ENCODE measurements at places on chromosomes 3 and 15.

DNA sequence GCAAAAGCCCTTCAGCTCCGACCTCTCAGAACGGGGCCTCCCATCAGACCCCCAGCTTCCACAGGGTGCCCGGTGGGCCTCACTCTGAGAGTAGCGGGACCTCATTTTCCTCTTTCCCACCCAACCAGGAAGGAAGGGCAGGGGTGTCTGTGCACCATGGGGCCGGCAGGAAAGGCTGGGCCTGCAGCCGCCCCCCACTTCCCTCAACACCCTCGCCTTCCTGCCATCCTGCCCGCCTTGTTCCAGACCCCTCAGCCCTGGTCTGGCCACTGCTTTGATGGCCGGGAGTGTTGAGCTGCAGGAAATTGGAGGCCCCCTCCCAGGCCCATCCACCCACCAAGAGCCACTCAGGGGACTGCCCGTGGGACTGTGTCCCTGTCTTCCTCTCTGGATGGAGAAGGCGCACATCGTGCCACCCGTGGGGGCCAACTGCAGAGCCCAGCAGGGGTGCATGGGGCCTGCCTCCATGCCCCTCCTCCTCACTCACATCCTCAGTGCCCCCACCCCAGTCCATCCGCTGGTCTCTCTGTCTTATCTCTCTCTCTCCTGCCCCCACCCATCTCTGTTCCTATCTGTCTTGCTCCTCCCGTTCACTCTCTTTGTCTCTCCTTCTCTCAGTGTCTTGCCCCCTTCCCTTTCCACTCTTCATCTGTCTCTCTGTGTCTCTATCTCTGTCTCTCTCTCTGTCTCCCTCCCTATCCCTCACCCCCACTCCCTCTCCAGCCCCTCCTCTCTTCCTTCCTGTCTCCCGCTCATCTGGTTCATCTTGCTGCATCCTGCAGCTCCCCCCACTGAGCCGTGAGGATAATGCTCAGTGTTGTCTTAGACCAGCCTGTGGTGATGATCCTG, 1.8 kb upstream of the PLXND1 start:
- peak; percentile 44 for DNase-seq

- DNase-seq: no peak
Observed at GRCh38 chr3:28171962-28172361, 69.5 kb upstream of the CMC1 start.

- DNase-seq: no peak
Observed at GRCh38 chr3:135905058-135905724, 60.3 kb upstream of the PPP2R3A start.

DNA sequence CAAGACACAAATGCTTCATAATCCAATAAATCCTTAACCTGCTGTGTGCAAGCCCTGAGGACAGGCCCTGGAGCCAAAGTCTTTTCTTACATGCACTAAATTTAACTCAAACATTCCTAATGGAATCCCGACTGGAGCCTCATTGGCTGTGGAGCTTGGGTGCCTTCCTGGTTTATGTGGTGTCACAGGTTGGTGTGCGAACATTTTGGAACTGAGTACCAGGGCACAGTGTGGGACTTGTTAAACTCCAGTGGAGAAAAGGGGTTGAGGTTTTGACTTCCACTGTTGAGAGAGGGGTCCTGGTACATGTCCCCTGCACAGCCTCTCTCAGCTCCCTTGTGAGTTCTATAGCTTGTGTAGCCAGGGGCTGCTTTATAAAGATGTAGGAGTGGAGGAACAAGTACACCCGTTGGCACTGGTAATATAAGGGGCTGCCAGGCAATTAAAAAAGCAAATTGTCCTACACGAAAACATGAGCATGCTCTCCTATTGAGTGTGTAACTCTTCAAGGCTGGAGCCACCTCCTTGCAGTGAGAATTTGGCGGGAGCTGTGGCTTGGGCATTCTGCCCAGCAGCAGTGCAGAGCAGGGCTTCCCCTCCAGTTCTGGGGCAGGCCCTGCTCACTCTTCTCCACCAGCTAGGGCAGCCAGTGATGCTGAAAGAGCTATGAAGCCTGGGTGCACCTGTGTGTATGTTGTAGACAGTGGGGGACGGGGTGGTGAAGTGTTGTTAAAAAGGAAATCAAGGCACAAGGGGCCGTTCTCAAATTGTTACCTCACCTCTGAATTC, 218.1 kb downstream of the CLSTN2 start:
- DNase-seq: peak; percentile 63

DNA sequence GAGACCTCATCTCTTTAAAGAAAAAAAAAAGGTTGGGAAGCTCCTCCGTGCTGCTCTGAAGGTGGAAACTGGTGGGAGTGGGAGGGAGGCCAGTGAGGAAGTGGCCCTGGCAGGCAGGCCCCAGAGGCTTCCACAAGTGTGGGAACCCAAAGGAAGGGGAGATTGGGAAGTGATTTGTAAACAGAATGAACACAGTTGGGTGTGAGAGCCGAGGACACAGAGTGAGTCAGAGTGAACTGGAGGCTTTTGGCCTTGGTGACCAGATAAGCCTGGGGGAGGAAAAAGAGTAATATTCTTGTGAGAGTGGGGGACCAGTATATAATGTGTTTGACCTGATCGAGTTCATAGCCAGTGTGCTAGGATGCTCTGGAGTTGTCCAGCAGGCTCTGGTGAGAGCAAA, 23.0 kb downstream of the MKRN2 start:
- no peak for DNase-seq

- DNase-seq: no peak
Observed at GRCh38 chr3:83321891-83322290, 1560.4 kb upstream of the GBE1 start.

DNA sequence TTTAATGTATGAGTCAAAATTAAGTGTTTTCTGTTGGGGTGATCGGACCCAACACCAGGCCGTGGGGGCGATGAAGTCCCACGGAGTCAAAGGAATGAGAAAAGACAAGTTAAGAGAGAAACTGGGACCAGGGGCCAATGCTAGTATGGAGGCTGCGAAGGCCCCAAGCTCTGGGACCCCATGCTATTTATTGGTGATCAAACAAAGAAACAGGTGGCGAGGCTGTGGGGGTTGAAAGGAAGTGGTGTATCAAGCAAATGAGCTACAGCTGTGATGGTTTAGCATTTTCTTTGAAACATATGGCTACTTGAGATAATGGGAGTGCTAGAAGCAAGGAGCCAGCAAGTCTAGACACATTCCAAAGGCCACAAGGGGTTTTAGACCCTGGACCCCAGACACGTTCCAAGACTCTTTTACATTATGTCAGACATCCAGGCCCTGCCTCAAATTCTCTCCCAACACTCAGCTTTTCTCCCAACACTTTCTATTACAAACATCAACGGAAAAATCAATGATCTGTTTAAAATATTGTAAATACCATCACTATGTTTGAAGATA, 56.0 kb upstream of the SNRPN start:
- no peak for DNase-seq

GRCh38 chr3:72887705-72888545, at the start of gene GXYLT2:
TSS of gene GXYLT2 (plus strand) at chr3:72888046. CDS start at chr3:72888234, 188 bp downstream.
- DNase-seq: peak; percentile 53

- peak; percentile 48 for DNase-seq
Observed at GRCh38 chr3:11445883-11446282, 173.7 kb downstream of the ATG7 start.

GRCh38 chr3:151639418-151639740, 94.3 kb upstream of the AADACL2 start:
- peak; percentile 19 for DNase-seq

DNA sequence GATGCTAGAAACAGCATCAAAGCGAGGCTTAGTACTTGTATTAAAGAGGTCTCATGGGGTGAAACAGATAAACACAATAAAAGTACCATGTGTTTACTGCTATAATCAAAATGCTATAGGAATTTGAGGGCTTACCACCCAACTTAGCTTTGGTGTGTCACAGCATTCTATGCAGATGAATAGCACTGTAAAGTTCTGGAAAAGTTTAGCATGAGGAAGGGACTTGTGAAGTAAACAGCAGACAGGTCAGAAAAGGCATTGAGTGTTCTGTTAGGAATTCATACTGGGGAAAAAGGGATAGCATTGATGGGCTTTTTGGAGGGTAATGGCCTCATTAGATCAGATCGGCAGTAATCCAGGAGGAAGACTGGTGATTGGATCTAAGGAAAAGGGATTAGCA, 505.3 kb downstream of the NLGN1 start:
- DNase-seq: no peak

- DNase-seq: no peak
Observed at GRCh38 chr3:115254492-115255196, 107.6 kb upstream of the ZBTB20 start.

DNA sequence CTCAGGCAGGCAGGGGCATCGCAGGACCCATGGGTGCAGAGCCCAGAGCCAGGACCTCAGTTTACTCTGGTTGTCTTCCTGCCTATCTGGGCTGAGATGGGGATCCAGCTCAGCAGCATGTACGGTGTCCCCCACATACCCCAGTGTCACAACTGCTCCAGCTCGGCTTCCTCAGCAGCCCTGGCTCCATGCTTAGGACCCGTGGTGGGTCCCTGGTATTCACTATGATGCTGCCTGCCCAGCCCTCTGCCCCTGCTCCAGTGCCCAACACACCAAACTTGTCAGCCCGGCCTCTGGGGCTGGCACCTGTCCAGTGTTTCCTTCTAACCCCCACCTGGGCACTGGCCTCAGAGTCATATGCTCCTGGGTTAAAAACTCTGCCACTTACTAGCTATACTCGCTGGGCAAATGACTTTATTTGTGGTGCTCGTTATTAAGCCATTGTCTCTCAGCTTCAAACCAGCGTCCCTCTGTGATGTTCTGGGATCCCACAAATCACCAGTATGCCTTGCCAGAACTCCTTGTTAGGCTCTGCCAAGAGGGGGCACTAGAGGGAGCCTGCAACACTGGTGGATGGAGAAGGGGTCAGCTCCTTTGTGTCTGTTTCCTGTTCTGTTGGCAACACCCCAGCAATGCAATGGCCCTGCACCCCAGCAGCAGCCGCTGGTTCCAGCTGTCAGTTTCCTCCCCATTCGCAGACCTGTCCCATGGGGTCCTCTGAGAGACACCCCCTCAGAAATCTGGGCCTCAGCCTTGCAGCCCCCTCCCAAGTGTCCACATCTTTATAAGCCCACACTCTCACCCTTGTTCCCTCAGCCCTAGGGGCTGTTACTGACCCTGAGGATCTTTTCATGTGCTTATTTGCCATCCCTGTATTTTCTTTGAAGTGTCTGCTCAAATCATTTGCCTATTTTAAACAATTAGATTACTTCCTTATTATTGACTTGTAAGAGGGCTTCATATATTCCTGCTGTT, 24.1 kb upstream of the MRPS22 start:
- peak; percentile 48 for DNase-seq

DNA sequence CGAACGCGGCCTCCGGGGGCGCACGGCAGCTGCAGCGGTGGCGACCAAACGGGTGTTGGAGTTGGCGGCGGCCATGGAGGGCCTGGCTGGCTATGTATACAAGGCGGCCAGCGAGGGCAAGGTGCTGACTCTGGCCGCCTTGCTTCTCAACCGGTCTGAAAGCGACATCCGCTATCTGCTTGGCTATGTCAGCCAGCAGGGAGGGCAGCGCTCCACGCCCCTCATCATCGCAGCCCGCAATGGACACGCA, 725 bp downstream of the FEM1B start:
- DNase-seq: no peak

DNA sequence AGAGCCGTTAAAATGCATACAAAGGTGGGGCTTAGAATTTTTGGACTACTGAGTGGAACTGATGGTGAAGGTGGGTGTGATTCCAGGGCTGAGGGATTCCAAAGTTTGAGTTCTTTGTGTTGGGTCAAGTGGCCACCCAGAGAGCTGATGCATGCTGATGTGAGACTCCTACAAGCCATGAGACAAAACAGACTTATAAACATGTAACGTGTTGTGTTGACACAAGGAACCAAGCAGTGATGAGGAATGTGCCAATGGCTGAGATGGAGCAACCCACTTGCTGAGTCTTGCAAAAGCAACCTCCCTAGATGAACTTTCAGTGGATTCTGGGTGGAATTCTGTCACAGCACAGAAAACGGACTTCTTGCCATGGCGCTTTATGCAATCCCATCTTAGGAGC, 289.0 kb downstream of the TLE3 start:
- no peak for DNase-seq

- DNase-seq: peak; percentile 14
Observed at GRCh38 chr15:26838742-26839460, 28.0 kb upstream of the GABRA5 start.

DNA sequence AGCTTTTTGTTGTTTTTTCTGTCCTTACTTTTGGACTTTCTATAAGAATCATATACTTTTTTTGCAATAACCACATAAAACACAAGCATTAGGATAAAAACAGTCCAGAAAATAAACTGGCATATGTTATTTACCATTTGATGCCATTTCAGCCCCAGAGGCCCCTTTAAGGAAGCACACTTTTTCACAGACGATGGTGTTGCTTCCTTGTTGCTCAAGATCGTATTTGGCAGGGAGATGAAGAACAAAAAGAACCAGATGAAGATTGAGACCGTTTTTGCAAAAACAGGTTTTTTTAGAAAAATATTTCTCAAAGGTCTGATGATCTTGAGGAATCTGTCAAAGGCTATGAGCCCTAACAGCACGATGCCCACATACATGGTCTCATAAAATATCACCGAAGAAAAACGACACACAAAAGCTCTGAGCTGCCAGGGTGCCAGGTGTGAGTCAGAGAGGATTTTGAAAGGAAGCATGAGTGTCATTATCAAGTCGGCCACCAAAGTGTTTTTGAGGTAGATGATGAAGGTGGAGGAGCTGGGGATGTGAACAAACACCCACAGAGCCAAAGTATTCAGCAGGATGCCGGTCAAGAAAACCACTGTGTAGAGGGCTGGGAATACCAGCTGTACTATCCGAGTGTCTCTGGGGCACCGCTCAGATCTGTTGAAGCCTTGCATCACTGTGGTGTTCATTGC, 902 bp downstream of the P2RY13 start:
- DNase-seq: no peak

DNA sequence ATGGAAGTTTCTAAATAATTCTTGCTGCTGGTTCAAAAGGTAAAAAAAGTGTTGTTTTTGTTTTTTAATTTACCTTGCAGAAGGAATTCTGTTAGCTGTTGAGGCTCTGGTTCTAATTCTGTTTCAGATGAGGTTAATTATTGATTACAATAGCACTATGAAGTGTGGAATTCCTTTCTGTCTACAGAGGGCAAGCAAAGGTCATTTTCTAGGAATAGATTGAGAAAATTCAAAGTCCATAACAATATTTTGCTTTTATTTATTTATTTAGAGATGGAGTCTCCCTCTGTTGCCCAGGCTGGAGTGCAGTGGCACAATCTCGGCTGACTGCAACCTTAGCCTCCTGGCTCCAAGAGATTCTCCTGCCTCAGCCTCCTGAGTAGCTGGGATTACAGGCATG, 789.6 kb downstream of the GRM7 start:
- no peak for DNase-seq

- DNase-seq: no peak
Observed at GRCh38 chr3:112109322-112109721, 23.1 kb downstream of the C3orf52 start.
